HepG2 (cell line): ENCODE measurements at places on chromosomes 11 and 22.
A peak's percentile ranks its signal among the peaks of the same experiment; 100 is the strongest.

GRCh38 chr11:34904421-34904955, 11.7 kb downstream of the APIP start:
- DNase-seq: no peak

DNA sequence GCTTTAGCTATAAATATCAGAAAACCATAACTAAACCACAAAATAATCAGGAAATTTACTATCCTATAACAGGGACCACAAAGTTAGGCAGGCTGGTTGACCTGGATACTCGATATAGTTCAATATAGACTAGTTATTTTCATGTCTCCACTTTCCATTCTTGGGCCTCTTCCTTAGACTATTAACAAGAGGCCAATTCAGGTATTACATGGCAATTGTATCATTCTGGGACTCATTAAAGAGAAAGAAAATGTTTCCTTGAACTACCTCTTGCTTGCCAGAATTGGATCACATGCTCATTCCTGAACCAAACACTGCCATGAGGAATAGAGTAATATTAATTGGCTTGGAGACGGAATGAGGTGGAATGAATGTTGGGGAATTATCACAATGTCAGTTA, 76.0 kb downstream of the EIF3M start:
- DNase-seq: no peak

DNA sequence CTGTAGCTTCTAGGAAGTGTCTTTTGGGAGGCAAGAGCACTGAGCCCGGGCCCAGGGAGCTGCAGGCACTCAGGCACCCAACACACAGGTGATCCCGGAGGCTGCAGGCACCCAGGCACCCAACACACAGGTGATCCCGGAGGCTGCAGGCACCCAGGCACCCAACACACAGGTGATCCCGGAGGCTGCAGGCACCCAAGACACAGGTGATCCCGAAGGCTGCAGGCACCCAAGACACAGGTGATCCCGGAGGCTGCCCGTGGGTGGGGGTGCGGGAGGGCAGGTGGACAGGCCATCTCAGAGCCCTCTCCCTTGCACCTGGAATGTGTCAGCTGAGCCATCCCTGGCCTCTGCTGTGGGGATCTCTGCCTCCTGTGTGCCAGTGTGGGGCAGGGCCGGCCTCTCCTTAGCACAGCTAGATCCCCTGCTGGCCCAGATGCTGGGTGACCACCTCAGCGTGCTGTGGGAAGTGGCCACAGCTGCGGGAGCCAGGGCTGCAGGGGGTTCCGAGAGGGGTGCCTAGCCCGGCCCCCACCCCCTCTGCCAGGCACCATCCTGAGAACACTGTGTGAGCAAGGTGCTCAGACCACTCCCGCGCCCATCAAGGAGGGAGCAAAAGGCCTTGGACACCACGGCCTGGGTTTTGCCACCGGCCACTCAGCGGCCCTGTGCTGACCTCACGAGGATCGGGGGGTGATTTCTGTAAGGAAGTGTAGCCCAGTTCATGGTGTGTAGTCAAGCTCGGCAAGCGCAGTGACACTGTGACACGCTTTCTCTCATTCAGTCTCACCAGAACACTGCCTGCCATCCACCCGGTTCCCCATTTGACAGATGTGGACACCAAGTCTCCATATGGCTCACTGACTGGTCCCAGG, 14.2 kb downstream of the MRGPRG start:
- DNase-seq: no peak

- peak; percentile 77 for DNase-seq
These were observed at the start of the genes NUDT22 and TRPT1 for GRCh38 chr11:64225608-64226506. TSS of gene NUDT22 (plus strand) at chr11:64226274. CDS start at chr11:64226653, 379 bp downstream. TSS of gene TRPT1 (minus strand) at chr11:64226186. CDS start at chr11:64225860, 326 bp downstream.

DNA sequence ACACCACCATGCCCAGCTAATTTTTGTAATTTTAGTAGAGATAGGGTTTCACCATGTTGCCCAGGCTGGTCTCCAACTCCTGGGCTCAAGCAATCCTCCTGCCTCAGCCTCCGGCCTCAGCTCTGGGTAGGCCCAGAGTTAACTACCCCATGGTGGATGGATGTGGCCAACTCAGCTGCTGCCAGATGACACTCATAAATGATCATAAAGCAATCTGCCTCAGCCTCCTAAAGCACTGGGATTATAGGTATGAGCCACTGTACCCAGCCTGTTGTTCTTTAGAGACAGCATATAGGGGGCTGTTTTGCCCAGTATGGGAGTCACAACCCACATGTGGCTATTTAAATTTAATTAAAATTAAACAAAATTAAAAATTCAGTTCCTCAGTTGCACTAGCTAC, 54.3 kb downstream of the LARGE1 start:
- no peak for DNase-seq

DNA sequence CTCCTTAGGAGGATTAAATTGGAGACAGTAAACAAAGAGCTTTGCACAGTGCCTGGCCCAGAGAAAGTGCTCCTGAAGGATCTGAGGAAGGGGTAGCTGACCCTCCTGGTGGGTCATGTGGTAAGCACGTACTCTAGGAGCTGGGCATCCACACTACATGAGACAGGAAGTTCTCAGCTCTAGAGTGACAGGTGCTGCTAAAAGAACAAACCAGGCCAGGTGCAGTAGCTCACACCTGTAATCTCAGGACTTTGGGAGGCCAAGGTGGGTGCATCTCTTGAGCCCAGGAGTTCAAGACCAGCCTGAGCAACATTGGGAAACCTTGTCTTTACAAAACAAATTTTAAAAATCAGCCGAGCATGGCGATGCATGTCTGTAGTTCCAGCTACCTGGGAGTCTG, 13.1 kb downstream of the SLC43A1 start:
- no peak for DNase-seq

- DNase-seq: no peak
These were observed 6.1 kb downstream of the FJX1 start for GRCh38 chr11:35624316-35624715.

DNA sequence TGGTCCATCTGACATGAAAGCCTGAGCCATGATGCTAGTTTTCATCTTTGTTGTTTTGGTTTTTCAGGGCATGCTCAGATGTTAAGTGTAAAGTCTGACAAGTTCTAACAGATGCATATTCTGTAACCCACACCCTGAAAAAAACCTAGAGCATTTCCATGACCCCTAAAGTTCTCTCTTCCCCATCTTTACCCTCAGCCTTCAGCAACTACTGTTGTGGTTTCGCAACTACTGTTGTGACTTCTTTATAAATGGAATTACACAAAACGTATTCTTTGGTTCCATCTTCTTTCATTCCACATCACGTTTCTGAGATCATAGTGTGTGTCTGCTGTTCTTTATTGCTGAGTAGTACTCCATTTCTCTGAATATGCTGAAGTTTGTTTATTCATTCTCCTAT, 65.1 kb upstream of the LDLRAD3 start:
- no peak for DNase-seq

DNA sequence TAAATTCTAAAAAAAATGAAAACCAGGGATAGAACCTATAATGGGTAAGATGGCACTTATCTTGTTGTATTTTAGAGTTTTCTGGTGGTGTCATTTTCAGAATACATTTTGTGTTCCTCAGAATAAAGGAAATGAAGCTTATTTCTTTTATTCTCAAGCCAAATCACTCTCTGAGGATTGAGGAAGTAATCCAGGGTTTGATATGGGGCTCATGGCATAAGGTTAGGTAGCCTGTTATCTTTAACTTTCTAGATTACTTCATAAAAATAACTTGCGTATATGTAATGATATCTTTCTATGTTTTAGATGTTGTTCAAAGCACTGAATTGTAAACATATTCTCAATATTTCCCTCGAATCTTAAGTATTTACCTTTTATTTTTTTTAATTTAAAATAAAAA, 33.5 kb downstream of the PDE3B start:
- DNase-seq: no peak

- DNase-seq: peak; percentile 40
These were observed 2.3 kb downstream of the PRSS23 start for GRCh38 chr11:86802601-86803051.

- DNase-seq: peak; percentile 13
These were observed 89.9 kb upstream of the APOA1 start for GRCh38 chr11:116927163-116927974.

GRCh38 chr11:64605656-64606585, 14.9 kb downstream of the SLC22A12 start:
- DNase-seq: no peak

GRCh38 chr11:19661827-19662226, 50.8 kb upstream of the NAV2 start:
- DNase-seq: no peak

GRCh38 chr11:31641477-31642062, 132.0 kb downstream of the ELP4 start:
- peak; percentile 40 for DNase-seq

GRCh38 chr22:23847991-23848864, 9.4 kb upstream of the DERL3 start:
- no peak for DNase-seq

DNA sequence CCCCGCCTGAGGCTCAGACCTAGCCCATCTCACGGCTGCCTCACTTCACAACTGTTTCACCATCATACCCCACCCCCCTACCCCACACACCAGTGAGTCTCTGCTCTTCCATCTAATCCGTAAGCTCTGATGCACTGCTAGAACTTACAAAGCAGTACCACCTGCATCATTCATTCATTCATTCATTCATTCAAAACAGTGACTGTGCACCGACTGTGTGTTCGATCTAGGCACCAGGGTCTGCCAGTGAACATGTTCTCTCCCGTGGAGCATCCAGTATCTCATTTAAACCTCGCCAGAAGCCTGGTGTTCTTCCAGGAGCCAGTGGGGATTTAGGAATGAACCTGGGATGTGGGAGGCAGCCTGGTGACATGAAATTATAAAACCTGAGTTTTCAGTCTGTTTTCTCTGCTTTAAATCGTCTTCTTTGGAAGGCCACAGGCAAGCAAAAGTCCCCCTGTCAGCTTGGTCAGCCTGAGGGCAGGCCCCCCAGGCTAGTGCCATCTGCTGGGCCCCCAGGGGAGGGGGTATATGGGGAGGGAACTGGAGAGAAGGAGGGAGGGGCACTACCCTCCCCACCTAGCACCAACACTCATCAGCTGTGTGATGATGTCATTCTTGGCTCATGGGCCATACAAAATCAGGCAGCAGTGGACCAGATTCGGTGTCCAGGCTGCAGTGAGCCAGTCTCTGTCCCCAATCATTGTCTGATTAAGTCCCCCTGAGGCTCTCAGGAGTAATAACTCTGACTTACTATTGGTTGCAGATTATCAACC, 18.4 kb downstream of the TMPRSS6 start:
- no peak for DNase-seq

DNA sequence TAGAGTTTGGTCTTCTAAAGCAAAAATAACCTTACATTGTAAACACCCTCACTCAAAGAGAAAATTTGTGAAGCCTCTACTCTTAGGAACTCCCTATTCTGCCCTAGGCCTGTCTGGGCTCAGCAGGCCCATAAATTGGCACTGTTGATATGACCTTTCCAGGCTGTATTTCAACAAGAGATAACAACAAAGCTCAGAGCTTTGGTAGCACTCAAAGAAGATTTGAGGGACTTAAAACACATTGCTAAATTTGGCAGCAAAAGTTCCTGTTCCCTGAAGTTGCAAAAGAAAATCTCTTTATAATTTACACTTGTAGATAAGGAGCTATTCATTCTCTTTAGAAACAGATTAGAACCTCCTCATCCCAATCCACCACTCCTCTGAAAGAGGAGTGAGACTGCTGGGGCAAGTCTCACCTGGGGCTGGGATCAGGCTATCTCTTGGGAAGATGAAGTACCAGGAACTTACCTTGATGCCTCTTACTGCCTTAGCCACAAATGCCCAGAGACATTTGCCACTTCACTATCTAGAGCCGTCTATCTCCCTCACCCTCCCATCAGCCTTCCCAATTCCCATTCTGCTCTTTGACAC, 110.4 kb upstream of the AKIP1 start:
- DNase-seq: no peak

- no peak for DNase-seq
These were observed 57.6 kb downstream of the APOL3 start for GRCh38 chr22:36102995-36103394.

GRCh38 chr11:7020183-7020917, at the start of the genes NLRP14 and ZNF214:
TSS of gene NLRP14 (plus strand) at chr11:7020479. CDS start at chr11:7038587, 18,108 bp downstream.
TSS of gene ZNF214 (minus strand) at chr11:7020346. CDS start at chr11:7002835, 17,511 bp downstream.
- DNase-seq: peak; percentile 90

DNA sequence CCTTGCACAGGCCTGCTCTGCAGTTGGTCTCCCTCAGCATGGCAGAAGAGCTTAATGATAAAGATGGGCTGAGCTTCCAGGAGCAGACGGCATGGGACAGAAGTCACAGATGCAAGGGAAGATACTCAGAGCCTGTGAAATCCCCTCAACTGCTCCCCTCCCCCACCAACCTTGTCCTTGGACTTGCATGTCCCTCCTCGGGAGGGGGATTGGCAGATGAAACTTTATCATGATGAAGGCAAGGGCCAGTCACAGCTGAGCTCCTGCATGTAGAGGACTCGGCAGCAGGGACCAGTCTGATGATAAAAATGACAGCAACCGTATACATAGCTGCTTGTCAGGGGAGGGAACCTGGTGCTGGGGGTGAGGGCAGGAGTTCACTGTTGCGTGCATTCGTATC, 6.8 kb upstream of the SLC22A8 start:
- no peak for DNase-seq

GRCh38 chr11:66986178-66986545, 11.1 kb downstream of the C11orf86 start:
- DNase-seq: no peak

- no peak for DNase-seq
These were observed 164.0 kb downstream of the TENM4 start for GRCh38 chr11:79276736-79277325.

DNA sequence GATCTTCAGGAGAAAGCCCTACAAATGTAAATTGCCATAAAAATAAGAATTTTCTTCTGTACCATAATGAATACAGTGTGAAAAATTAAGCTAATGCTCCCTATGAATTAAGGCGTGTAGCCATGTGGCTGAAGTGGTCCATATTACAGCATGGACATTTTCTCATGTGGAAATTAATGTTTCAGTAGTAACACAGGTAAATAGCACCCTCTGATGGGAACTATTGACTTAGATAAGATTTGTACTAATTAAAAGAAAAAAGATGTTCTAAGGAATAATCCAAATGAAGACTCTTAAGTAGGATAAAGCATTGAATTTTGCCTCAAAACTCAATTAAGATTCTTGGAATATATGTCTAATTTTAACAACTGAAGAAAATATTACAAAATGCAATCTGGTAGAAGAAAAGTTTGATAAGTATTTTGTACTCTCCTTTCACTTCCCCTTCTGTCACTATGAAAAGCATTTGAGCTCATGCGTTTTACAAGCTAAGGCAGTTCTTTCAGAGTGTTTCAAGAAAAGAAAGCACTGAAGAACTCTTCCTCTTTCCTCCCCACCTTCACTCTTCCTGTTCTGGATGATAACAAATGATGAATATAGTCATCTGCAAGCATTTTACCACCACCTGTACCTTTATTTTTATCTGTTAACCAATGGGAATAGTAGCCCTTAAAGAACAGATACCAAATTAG, 9.9 kb upstream of the OR8D2 start:
- no peak for DNase-seq

- DNase-seq: no peak
These were observed 76.2 kb upstream of the ARHGAP32 start for GRCh38 chr11:129268371-129268770.

DNA sequence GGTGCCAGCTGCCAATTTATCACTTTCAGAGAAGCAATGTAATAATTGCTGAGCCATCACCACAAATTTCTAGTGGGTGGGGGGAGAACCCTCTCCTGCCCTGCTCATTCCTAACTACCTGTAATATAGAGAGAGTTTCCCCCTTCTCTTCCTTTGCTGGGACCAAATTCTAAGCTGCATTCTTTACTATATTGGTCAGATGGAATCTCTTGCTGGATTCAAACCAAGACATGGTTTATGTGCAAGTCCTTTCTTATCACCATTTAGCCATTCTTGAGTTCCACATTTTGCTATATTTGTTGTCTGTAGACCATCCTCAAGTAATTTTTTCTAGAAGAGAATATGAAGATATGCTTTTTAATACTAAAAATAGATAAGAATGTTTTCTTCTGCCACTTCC, 452.1 kb downstream of the MN1 start:
- DNase-seq: no peak
